ENCODE measurements at places on chromosomes 5 and 9.

DNA sequence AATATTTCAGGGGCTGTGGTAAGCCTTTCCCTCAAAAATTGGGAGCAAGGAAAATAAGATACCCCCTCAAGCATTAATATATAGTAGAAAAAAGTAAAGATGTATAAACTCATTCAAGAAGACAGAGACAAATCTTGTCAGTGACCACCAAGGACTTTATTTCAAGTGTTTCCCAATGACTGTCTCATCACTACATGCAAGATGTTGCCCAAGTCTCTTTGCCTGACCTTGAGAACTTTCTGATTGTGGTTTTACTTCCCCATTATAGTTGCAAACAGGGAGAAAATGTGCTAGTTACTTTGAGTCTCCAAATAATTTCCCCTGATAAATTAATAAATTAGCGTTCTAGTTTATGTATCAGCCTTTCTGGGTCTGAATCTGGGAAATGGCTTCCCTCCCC is 4.0 kb upstream of the SLC46A2 start:
- H3K4me3 ChIP-seq = no peak overlapping the region
- no peak overlapping the region for H3K27ac ChIP-seq
- H3K36me3 ChIP-seq = no peaks in the 10 kb centered on the region
- no peak for DNase-seq
- no peaks in the 10 kb centered on the region for H3K27me3 ChIP-seq

DNA sequence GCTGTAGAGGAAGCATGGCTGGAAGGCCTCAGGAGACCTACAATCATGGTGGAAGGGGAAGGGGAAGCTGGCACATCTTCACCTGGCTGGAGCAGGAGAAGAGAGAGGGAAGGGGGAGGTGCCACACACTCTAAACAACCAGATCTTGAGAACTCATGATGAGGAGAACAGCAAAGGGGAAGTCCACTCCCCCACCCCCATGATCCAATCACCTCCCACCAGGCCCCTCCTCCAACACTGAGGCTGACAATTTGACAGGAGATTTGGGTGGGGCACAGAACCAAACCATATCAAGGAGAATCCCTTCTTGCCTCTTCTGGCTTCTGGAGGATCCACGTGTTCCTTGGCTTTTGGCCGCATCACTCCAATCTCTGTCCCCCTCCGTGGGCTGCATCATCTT is 13.1 kb upstream of the CMBL start:
- no peak for DNase-seq
- H3K36me3 ChIP-seq = no peaks in the 10 kb centered on the region
- H3K27me3 ChIP-seq = no peaks in the 10 kb centered on the region
- no peaks in the 10 kb centered on the region for H3K4me1 ChIP-seq
- H3K4me3 ChIP-seq = no peak overlapping the region

DNA sequence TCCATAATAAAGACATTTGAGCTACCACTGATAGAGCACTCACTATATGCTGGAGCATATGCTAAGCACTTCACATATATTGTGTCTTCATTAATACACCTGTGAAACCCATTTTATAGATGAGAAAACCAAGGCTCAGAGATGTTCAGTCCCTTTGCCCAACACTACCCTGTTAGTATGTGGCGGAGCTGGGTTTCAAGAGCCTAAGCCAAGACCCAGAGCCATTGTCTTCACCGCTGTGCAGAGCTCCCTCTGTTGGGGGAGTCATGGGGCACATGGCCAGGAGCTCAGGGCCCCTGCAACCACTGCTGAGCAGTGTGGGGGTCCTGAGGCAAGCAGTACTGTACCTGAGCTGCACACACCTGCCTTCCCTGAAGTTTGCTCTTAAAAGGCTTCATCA is 37.3 kb upstream of the SLC25A51 start:
- no peaks in the 10 kb centered on the region for H3K27me3 ChIP-seq
- peaks cover 4% of the 10 kb centered on the region for H3K36me3 ChIP-seq
- H3K4me1 ChIP-seq = peaks cover 27% of the 10 kb centered on the region

GRCh38 chr9:95920017-95920416 is 44.5 kb downstream of the ERCC6L2 start:
- H3K27me3 ChIP-seq = no peaks in the 10 kb centered on the region
- no peaks in the 10 kb centered on the region for H3K36me3 ChIP-seq
- H3K4me3 ChIP-seq = no peak overlapping the region
- no peak overlapping the region for H3K27ac ChIP-seq
- no peak for DNase-seq

- H3K36me3 ChIP-seq = no peaks in the 10 kb centered on the region
- no peak for DNase-seq
Observed at GRCh38 chr5:113546703-113547183, 33.2 kb downstream of the YTHDC2 start.

DNA sequence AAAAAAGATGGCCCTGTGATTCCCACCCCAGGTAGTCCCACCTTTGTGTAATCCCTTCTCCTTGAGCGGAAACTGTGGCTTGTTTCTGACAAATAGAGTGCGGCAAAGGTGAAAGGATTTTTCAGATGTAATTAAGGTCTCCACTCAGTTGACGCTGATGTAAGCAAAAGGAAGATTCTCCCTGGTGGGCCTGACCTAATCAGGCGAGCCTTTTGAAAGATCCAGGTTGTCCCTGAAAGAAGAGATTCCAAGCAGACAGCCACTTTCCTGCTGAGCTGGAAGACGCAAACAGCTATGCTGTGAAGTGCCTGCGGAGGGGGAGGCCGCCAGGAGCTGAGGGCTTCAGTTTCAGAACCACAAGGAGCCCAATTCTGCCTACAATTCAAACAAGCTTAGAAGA is 24.1 kb downstream of the PTGES start:
- no peaks in the 10 kb centered on the region for H3K27me3 ChIP-seq
- no peak overlapping the region for H3K4me3 ChIP-seq
- H3K36me3 ChIP-seq = no peaks in the 10 kb centered on the region
- no peaks in the 10 kb centered on the region for H3K4me1 ChIP-seq

DNA sequence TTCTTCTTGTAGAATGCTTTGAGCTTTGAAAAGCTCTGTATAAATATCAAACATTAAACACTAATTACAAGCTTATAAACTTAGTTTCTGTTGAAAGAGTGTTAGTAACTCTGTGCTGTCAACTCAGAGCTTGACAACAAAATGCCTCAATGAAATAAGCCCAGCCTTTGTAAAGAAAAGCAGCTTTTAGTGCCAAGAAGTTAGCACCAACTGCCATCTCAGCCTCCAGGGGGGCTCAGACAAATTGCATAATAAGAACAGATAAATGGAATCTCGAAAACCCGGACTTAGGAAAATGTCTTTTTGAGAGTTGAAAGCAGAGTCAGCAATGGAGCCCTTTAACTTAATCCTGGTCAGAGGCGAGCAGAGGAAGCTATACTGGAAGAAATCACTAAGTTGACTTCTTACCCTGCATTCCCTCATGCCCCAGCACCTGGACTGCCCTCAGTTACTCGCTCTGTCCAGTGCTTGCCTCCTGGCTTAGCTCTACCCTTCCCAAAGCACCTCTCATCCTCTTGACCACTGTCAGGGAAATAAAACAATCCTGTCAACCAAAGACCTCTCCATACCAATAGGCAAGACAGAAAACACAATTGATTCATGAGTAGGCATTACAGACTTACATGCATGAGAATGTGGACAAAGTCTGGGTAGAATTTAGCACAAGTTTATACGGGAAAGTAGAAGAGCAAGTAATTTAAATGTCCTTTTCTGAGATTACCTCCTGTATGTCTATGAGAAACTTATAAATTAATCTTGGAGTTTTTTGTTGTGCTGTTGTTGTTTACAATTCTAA is 352.7 kb downstream of the ZNF608 start:
- no peaks in the 10 kb centered on the region for H3K27me3 ChIP-seq
- H3K36me3 ChIP-seq = no peaks in the 10 kb centered on the region
- H3K4me3 ChIP-seq = no peak overlapping the region
- H3K27ac ChIP-seq = no peak overlapping the region
- no peaks in the 10 kb centered on the region for H3K4me1 ChIP-seq

GRCh38 chr9:90839183-90839728 is 37.6 kb downstream of the SYK start:
- no peaks in the 10 kb centered on the region for H3K36me3 ChIP-seq
- H3K27ac ChIP-seq = no peak overlapping the region
- H3K4me3 ChIP-seq = no peak overlapping the region
- no peaks in the 10 kb centered on the region for H3K27me3 ChIP-seq
- H3K4me1 ChIP-seq = no peaks in the 10 kb centered on the region
- no peak for DNase-seq

GRCh38 chr9:108300306-108301287 is 555.2 kb downstream of the ACTL7B start:
- H3K27ac ChIP-seq = no peak overlapping the region
- H3K27me3 ChIP-seq = no peaks in the 10 kb centered on the region
- no peaks in the 10 kb centered on the region for H3K4me1 ChIP-seq
- no peak overlapping the region for H3K4me3 ChIP-seq
- DNase-seq = no peak

GRCh38 chr5:100311806-100312205 is 223.4 kb upstream of the FAM174A start:
- no peak overlapping the region for H3K27ac ChIP-seq
- no peak overlapping the region for H3K4me3 ChIP-seq
- no peaks in the 10 kb centered on the region for H3K27me3 ChIP-seq
- no peaks in the 10 kb centered on the region for H3K36me3 ChIP-seq
- no peak for DNase-seq

DNA sequence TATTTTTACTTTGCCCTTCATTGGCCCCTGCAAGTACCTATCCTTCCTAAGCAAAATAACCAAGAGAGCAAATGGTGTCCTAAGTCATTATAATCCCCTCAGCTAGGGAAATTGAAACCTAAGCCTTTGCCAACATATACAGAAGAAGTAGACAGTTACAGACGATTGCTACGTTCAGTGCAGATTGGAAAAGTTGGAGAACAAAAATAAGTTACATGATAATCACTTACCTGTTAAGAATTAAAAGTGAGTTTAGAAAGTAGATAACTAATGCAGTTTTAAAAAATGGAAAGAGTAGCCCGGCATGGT is 244.8 kb downstream of the MPDZ start:
- no peak for DNase-seq
- no peaks in the 10 kb centered on the region for H3K27me3 ChIP-seq
- no peaks in the 10 kb centered on the region for H3K36me3 ChIP-seq
- peaks cover 3% of the 10 kb centered on the region for H3K4me1 ChIP-seq
- peak overlapping the region; percentile 67 for H3K27ac ChIP-seq
- H3K4me3 ChIP-seq = peak overlapping the region; percentile 16

GRCh38 chr9:86892576-86892975 is 54.7 kb downstream of the GAS1 start:
- no peak overlapping the region for H3K4me3 ChIP-seq
- H3K27ac ChIP-seq = no peak overlapping the region
- no peaks in the 10 kb centered on the region for H3K36me3 ChIP-seq
- no peaks in the 10 kb centered on the region for H3K4me1 ChIP-seq
- no peaks in the 10 kb centered on the region for H3K27me3 ChIP-seq
- no peak for DNase-seq

GRCh38 chr5:150317048-150318003 is 14.6 kb upstream of the ARSI start:
- H3K27me3 ChIP-seq = no peaks in the 10 kb centered on the region
- H3K36me3 ChIP-seq = no peaks in the 10 kb centered on the region
- no peak for DNase-seq
- H3K4me3 ChIP-seq = no peak overlapping the region
- H3K4me1 ChIP-seq = no peaks in the 10 kb centered on the region

Measured in prostate gland (tissue), 2 donors.